ENCODE measurements at places on chromosomes 5 and 9. TPM values are rescaled to one million over a fixed set of nuclear protein-coding genes. Genes with fewer than 3 reads are reported as not detected.

The SMIM3 gene
- total RNA-seq = 1.7 TPM

The AGXT2 gene
- not detected for total RNA-seq

The KCTD16 gene
- 0.27 TPM for total RNA-seq

The SLC28A3 gene
- total RNA-seq = not detected

The SLC6A18 gene
- total RNA-seq = not detected

The DND1 gene
- 0.43 TPM for total RNA-seq

The CARTPT gene
- not detected for total RNA-seq

The ADCY2 gene
- total RNA-seq = not detected

The ROPN1L gene
- total RNA-seq = 0.53 TPM

Data from thoracic aorta endothelial cell (primary cell).